ENCODE measurements at places on chromosomes 3 and 15.

- DNase-seq: no peak
Observed at GRCh38 chr3:168427835-168428475, 332.2 kb upstream of the GOLIM4 start.

- peak; percentile 35 for DNase-seq
Observed at GRCh38 chr15:67433495-67434099, 87.3 kb upstream of the C15orf61 start.

- DNase-seq: no peak
Observed at GRCh38 chr3:82157952-82158351, 396.5 kb upstream of the GBE1 start.

DNA sequence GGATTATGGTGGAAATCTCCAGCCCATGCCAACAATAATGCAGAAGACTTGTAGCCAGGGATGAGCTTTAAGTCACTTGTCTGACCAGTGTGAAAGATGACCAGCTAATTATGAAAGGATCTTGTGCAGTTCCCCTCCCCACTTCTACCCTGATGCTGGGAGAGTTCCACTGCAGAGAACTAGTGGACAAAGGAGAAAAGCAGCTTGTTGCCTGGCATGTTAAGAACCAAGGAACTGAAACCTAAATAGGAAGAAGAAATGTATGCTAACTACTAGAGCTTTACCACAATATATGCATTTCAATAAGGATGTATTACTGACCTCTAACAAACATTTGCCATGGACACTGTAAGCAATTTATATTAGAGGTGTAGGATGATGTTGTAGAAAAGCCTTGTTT is 52.2 kb upstream of the CSTA start:
- DNase-seq: no peak

DNA sequence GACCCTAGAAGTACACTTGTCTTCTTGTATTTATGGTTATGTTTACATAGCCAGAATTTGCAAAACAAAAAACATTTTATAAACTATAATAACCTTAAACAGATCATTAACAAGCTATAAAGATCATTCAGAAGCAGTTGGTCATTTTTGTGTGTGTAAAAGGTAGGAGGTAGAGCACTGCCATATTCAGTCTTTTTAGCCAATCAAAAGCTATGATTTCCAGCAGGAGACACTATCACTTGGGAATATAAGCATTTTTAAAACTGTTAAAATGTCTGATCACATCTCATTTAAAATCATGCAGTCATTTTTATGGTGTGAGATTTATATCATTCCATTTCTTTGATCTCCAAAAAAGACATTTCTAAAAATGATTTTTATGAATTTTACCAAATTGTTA is 42.6 kb upstream of the ATP2C1 start:
- no peak for DNase-seq

DNA sequence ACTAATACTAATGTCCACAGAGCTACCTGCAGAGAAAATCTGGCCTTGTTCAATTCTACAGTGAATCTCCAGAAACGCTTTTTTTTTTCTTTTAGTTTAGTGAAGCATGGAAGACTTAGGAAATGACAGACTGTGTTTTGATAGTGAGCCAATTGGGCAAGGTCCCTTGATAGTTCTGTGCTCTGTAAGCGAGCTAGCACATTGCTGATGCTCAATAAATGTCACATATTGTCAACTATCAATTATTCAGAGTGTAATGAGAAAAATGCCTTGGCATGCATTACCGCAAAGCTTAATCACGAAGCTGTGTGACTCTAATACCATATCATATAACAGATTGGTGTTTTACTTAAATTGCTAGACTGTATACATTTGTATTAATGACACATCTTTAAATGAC is 5.2 kb upstream of the C3orf85 start:
- DNase-seq: peak; percentile 21

- DNase-seq: no peak
Observed at GRCh38 chr3:169034401-169034800, 629.1 kb downstream of the MECOM start.

DNA sequence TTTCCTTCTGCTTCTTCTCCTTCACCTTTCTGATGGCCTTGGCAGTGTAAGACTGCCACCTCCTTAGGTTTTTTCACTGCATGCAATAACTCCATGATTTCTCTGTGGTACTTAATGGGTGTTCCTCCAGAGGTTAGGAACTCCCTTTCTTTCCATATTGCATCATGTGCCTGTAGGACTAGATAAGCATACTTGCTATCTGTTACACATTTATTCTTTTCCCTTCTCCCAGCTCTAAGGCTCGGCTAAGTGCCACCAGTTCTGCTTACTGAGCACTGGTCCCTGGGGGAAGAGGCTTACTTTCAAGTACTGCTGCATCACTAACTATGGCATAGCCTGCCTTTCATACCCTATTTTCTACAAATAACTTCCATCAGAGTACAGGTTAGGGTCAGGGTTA is 351.8 kb downstream of the OTOL1 start:
- no peak for DNase-seq

DNA sequence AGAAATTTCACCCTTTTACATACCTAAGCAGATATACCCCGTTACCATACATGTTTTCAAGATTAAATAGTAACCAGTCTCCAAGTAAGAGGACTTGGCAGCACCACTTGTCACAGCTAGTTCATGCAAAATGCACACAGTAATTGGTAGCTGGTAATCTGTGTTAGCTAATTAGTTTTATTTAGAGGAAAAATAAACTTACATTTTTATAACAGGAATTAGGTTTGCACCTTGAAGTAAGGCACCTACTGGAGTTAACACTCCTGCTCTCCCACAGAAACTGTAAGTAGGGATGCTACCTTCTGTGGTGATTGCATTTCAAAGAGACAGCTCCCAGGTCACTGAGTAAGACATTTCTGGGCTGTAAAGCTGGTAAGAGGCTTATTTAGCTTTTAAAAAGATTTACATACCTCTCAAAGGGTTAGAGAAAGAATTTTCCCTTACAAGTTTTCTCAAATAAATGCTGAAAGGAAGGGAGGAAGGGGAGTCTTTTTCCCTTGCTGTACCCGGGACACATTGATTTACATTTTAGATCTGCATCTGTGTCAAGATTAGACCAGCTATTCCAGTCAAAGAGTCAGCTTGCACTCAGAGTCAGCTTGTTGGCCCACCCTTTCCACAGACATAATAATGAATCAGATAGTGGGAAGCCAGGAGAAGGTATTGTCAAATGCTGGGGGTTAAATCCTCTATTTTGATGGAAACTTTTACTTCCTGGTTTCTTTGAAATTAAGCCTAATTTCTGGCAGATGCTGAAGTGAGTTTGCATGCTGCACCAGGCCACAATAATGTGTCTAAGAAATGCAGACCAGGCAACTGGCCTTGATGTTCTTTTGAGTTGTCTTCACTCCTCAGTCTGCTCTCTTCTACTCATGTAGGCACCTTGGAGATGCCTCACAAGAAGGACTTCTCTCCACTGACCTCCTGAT is 77.6 kb upstream of the CHD2 start:
- peak; percentile 52 for DNase-seq

DNA sequence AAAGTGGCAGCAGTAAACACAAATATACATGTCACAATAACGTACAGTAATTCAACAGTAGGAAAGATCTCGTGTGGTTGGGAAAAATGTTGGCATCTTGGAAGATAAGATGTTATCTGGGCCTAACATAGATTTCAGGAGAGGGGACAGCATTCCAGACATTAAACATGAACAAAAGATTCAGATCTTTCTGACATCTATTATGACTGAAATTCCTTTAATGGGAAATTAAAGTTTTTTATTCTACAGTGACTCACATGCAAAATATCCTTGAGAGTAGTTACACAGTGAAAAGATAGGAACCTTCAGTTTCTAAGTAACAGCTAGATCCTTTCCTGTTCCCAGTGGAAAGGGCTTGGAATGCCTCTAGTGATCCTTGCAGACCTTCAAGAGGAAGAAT is 9.2 kb downstream of the NDUFB5 start:
- DNase-seq: no peak

GRCh38 chr3:62188681-62189375 is 184.5 kb downstream of the FEZF2 start:
- peak; percentile 89 for DNase-seq

DNA sequence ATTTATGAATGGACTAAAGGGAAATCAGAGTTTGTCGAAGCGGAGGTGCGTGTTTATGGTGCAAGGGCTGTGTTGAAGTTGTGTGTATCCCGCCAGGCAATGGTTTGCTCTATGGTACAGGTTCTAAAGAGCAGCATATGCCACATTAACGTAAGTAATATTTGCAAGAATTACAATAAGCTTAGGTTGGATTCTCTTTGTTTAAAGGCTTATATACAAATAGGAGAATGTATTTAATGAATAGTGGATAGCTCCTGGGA is 800 bp downstream of the EPHA3 start:
- DNase-seq: no peak

GRCh38 chr3:13570391-13571194 is 21.7 kb downstream of the FBLN2 start:
- peak; percentile 27 for DNase-seq

- DNase-seq: no peak
Observed at GRCh38 chr3:25349828-25350724, 78.0 kb upstream of the RARB start.

All from G401 (cell line).